Testis (tissue), 5 donors: ENCODE measurements at places on chromosomes 1 and 21.
A peak's percentile ranks its signal among the peaks of the same experiment; 100 is the strongest.

DNA sequence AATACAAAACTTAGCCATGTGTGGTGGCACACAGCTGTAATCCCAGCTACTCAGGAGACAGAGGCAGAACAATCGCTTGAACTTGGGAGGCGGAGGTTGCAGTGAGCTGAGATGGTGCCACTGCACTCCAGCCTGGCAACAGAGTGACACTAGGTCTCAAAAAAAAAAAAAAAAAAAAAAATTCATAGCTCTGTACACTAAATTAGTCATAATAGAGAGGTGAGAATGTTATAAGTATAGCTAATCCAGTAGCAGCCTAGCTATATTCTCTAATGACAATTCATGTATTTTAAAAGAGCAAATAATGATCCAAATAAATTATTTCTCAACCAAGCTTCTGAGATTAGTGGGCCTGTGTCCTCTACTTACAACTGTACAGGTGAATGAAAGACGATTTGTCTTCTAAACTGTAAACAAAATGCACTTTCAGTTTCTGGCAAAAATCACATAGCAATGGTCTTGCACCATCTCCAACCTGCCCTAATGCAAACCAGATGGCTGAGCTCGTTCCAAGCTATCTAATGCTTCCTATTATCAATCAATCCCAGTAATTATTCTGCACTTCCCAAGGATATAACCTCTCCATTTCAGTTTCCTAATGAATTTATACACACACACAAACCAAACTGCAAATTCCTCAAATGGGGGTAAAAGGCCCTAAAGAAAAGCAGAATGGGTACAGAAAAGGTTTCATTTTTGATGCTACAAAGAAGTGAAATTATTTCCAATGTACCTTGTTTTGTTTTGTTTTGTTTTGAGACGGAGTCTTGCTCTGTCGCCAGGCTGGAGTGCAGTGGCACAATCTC, 56.5 kb downstream of the GATAD2B start:
- no peak for DNase-seq

GRCh38 chr1:94285031-94285654, 47.8 kb upstream of the ARHGAP29 start:
- DNase-seq = no peak

GRCh38 chr1:24517898-24518297, 15.3 kb downstream of the RCAN3 start:
- DNase-seq = no peak

DNA sequence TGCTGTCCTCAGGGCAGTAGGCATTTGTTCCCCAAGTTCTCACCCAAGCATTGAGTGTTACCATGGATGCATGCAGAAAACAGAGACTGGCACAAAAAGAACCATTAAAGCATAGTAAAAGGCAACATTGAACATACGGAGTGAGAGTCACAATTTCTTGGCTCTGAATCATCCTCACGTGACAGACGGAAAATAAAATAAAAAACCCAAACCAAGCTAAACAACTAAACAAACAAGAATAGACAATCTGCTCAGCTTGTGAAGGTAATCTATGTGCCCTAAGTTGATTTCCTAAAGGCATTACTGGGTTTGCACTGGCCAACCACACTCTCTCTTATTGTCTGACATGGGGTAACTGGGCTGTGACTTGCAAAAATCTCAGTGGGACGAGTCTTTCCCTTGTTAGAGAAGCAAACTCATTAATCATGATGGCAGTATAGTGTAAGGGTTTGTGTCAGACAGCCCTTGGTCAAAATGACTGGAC, 306.0 kb downstream of the ASTN1 start:
- DNase-seq = no peak

DNA sequence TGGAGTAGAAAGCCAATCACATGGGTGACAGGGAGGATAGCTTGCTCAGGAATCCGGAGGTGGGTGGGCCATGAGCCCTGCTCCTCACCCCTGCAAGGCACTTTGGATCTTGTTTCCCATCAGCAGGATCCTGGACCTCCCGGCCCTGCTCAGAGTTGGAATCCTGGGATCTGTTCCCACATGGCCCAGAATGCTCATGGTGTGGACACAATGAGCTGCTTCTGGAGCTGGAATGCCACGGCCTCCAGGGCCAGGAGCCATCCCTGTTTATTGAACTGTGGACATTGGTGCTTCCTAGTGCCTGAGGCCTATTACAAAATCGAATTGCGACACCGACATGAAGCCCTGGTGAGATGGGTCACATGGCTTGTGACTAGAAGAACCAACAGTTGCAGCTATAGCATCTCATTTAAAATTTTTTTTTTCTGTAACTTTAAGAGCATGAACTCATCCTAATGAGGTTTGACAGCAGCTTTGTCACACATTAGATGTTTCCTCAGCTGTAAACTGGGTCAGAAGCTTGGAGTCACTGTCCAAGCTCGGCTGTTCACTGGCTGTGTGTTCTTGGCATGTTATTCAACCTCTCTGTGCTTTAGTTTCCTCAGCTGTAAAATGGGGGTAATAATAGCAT, 40.4 kb upstream of the GOLT1A start:
- DNase-seq = no peak

GRCh38 chr1:200670242-200671118, 773 bp upstream of the DDX59 start:
- DNase-seq = peak; percentile 79

DNA sequence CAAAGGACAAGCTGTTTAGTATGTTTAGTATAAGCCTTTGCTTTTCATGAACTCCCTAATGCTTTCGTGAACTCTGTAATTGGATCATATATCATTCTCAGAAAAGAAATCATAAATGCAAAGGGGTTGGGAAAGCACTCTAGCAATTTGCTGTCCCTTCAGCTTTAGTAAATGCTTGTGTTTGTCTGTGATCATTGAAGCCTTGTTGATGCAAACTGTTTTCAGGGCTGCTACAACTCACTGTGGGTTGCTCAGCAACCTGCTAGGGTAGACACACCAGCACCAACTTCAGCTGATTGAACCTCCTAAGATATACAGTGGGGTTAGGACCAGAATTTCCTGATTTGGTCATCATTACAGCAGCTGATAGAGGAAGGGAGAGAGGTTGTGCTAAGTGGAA, 95.0 kb downstream of the SGIP1 start:
- DNase-seq = no peak

- peak; percentile 48 for DNase-seq
These were observed 19.7 kb upstream of the KCNC4 start for GRCh38 chr1:110190282-110190929.

DNA sequence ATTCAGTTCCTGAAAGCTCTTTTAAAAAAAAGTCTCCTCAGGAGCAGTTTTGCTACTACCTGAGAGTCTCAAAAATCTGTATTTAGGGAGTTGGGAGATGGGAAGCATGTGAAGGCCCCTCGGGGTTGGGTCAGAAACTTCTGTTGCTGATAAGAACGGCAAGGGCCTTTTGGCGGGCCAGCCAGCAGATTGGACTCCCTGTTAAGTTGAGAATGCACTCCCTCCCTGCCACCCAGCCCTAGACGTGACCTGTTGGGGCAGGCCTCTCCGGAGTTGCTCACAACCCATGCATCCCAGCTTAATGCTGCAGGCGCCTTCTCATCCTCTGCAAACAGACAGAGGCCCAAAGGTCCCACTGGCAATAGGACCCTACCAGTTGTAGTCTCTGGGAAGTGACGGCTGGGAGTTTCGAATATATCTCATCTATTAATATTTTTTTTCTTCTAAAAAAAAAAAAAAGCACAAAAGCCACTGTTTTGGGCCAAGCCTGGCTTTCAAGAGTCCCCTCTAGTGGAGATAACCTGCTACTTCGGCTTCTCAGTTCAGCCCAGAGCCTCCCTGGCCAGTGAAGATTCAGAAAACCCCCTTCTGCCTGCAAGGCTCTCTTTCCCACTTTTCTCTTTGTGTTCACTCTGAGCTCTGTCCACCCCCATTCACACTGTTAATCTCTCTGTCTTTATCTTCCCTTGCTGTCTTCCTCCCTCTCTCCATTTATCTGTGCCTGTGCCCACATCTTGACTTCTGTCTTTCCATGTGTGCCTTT, 5.3 kb downstream of the PLXNA2 start:
- peak; percentile 49 for DNase-seq

DNA sequence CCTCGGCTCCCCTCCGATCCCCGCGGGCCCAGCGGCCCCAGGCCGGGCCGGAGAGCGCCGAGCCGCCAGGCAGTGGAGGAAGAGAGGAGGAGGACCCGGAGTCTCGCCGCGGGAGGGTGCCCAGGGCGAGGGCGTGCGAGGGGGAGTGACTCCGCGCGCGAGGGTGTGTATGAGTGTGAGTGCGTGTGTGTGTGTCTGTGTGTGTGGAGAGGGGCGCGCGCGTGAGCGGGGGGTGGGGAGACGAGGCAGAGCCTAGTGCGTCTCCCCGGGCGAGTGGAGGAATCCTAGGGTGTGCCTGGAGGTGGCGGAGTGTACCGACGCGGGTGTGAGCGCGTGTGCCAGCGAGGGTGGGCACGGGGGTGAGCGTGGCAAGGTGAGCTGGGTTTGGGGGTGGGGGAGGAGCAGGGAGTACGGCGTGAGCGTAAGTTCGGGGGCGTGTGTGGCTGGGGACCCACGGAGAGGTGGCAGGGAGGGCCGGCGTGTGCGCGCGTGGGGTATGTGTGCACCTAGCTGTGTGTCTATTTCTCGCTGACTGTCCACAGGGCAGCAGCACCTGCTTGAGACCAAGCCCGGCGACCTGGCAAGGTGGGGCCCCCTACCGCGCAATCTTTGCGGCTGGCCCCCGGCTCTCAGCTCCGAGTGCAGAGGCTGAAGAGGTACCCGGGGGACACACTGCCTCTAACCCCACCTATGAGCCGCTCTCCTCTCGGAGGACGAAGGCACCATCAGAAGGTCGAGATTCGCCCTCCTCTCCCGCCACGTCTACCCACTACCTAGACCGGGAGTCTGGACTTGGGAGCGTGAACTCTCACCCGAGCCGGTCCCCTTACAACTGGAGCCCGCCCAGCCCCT, 784 bp upstream of the KCND3 start:
- peak; percentile 54 for DNase-seq

DNA sequence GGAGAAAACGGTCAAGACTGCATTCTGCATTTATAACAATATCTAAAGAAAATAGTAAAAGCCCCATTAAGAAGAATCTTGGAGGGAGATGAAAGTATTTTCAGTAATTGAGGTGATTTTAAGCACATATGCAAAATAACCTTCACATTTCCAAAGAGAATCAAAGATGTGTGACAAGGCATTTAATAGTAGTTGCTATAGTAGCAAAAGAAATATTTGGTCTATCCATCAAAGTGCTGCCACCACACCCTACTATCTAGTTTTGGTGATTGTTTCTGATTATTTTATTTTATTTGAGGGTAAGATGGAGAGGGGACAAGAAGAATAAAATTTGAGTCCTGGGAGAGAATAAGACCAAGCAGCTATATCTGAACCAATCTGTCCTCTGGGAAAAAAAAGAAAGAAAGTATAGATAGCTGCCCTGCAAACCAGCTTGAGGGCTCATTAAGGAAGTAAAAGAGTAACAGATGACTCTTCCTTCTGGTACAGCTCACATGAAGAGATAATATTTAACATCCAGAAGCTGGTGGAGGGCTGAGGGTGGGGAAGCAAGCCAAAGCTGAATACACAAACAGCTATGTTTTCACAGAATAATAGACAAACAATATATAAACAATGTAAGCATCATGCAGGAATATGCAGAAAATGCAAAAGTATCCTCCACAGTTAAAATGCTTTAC, 47.2 kb upstream of the RASAL2 start:
- DNase-seq = no peak

DNA sequence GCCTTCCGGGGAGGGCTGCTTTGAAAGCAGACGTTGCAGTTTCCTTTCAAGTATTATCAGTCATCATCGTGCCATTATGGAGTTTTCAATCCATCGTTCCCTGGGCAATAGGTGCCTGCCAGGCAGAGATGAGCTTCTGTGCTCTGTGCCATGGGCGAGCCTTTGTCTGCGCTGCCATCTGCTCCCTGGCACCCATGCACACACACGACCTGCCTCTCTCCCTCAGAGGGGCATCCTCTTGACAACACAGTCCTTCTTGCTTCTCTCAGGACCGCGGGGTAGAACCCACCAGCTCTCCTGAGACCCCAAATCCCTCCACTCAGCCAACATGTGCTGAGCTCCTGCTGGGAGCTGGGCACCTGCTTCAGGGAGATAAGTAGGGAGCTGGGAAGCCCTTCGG, 149.3 kb downstream of the HMGB4 start:
- no peak for DNase-seq

DNA sequence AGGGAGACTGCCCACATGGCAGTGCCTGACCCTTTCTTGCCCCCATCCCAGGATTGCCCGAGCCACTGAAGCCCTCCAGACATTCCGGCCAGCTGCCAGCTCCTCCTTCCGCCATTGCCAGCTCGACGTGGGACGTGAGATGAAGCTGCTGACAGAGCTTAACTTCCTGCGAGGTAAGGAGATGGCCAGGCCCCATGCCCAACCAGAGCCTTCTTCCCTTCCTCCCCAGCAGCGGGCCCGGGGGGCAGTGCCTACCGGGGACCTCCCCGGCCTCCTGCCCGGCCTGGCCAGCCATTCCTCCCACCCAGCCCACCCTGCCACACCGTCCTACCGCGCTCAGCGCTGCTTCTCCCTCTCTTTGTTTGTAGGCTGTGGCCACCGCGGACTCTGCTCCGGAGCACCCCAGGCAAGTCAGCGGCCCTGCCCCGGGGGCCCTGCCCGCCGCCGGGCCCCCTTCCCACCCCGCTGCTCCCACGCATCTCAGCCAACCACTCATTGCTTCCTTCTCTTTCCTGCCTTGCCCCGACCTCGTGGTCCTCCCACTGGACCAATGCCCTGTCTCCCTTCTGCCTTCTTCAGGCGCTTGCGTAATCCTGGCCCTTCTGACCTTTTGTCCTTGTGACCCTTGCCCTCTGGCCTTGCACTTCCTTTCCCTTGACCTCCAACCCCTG, 4.9 kb downstream of the TRIM46 start:
- peak; percentile 12 for DNase-seq

- no peak for DNase-seq
These were observed 2.6 kb upstream of the TTC34 start for GRCh38 chr1:2803931-2804627.

GRCh38 chr1:74733604-74734484, 892 bp downstream of the TYW3 start:
- peak; percentile 61 for DNase-seq

GRCh38 chr1:203318229-203318517, 12.9 kb downstream of the BTG2 start:
- no peak for DNase-seq

GRCh38 chr1:67853704-67854103, 20.4 kb upstream of the GNG12 start:
- DNase-seq = peak; percentile 80

GRCh38 chr1:211722277-211723175, 47.1 kb upstream of the NEK2 start:
- DNase-seq = no peak
